ENCODE measurements at places on chromosomes 7 and 10.

DNA sequence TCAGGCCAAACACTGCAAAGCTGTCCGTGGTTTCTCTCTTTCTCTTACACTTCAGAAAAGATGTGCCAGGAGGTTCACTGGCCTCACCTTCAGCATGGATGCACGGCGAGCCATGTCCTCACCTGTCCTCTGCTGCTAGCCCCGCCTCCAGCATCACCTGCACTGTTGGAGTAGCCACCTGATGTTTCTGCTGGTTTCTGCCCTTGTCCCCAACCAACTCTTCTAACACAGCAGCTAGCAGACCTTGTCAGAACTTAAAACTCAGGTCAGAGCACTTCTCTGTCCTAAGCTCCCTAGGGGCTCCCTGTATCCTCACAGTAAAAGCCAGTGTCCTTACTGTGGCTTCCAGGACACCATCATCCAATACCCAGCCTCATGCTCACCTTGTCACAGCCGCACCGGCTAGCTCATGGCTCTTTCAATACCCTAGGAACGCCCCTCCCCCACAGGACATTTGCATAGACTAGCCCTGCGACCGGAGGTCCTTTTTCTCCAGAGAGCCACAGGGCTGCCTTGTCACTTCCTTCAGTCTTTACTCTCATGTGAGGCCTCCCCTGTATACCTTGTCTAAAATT, 15.2 kb downstream of the PALD1 start:
- peak; percentile 40 for DNase-seq

GRCh38 chr7:120981888-120982615, 6.5 kb upstream of the CPED1 start:
- no peak for DNase-seq

- no peak for DNase-seq
These were observed 1.3 kb upstream of the BMPER start for GRCh38 chr7:33903791-33904680.

- DNase-seq = no peak
These were observed 212.4 kb downstream of the CCSER2 start for GRCh38 chr10:84540617-84541288.

DNA sequence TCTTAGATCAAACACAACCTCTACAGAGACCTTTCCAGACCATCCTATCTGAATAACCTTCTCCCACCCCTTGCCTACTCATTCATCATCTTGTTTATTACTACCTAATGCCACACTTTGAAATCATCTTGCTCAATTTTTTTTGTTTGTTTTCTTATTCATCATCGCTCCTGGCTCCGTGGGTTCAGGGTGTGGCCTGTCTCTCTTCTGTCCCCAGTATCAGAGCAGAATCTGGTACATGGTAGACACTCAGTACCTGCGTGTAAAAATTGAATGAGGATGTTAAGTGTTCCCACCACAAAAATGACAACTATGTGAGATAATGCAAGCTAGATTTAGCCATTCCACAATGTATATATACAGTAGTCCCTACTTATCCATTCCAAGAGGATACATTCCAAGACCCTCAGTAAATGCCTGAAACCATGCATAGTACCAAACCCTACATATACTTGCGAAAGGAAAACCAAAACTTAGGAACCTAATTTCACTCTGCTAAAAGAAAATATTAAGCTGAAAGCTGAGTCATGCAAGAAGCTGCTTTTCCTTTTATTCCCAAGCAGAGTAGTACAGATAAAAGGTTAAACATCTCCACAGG, 72.1 kb upstream of the SEC61G start:
- no peak for DNase-seq

GRCh38 chr7:116165717-116166116, 44.6 kb upstream of the TES start:
- no peak for DNase-seq

DNA sequence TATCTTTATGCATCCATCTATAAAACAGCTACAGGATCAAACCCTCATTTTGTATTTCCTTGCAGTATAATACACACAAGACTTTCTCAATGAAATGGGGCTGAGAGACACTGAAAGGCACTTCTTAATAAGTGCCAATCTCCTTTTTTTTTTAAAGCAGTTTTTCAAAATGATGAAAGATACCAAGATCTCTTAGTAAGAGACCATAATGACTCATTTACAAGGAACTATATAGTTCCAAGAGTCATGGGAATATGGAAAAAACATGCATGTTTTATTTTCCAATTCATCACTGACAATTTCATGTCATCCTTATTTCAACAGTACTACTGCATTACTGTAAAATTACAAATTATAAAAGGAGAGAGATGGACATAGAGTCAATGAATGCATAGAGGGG, 973.7 kb downstream of the GATA3 start:
- DNase-seq = no peak

GRCh38 chr10:48613016-48613415, 8.1 kb upstream of the ARHGAP22 start:
- DNase-seq = no peak

DNA sequence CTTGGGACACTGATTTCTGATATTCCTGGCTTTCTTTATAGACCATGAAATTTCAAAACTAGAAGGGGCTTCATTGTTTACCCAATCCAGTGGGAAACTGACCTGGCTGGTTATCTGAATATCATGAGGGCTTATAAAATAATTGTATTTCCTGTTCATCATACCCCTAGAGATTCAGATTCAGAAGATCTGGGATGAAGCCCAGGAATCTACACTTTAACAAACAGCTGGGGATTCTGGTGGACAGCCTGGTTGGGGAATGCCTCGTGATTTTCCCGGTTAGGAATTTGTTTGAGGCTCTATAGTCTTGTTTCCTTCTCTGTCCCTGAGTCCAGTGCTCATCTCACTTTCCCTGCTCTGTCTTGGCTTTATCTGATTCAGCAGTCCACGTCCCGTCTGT, 110.3 kb downstream of the ADRA2A start:
- no peak for DNase-seq

GRCh38 chr7:150340024-150340749, 1.2 kb downstream of the RARRES2 start:
- DNase-seq = no peak

DNA sequence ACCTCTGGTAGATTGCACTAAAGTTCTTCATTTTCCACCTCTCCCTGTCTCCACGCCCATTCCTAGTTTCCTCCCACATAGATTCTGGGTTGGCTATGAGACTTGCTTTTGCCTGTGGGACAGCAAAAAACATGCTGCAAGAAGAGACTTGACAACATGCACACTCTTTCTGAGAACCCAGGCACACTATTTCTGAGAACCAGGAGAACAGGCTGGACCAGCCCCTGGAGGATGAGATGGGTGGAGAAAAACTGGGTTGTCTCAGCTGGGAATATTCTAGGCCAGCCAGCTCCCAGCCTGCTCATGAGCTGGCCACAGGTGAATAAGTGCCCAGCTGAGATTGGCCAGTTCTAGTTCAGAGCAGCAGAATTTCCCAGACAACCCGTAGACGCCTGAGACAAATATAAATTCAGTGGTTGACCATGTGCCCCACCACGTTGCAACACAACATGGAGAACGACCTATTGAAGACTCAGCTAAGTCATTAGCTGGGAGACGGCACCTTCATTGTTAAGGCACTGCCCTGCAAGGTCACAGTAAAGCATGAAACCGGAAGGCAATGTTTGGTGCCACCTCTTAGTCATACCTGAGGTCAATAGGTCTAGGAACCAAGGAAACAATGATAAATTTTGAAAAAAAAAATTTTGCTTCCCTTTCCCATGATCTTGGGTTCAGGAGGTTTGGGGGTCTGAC, 92.7 kb upstream of the AKR1E2 start:
- DNase-seq = no peak

GRCh38 chr7:82049442-82049841, 279.6 kb upstream of the HGF start:
- DNase-seq = no peak

DNA sequence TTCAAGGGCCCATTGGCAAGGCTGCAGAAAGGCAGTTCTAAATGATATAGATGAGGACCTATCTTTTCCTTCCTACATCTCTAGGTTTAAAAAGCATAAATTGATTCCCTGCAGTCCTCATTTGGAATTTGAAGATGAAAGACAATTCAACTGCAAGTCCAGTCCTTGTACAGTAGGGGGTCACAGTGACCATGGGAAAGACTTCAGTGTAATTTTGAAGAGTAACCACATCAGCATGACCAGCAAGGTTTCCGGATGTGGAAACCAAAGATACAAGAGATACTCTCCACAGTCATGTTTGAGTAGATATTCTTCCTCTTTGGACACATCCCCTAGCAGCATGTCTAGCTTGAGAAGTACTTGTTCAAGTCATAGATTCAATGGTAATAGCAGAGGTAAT, 539.3 kb upstream of the TEX47 start:
- no peak for DNase-seq

DNA sequence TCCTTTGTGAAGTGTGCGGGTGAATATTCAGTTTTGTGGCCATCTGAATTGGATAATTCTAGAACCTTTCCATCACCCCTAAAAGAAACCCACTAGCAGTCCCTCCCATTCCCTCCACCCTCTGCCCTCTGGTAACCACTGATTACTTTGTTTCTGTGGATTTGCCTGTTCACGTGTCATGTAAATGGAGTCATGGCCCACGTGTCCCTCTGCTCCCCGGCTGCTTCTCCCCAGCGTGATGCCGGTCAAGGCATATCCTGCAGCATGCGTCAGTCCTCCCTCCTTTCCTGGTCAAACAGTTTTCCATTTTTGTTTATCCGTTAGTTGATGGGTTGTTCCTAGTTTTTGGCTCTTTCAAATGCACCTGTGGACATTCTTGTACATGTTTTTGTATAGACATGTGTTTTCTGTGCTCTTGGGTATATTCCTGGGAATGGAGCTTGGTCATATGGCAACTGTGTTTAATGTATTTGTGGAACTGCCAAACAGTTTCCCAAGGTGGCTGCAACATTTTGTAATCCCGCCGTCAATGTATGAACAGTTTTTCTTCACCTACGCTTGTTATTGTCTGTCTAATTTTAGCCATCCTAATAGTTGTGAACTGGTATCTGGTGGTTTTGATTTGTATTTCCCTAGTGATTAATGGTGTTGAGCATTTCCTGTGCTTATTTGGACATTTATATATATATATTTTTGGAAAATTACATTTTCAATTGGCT, 22.4 kb downstream of the PPP2R2D start:
- peak; percentile 56 for DNase-seq

Data from NCI-H526 treated with DMSO at 0.1 percent for 48 hours (cell line).